Thoracic aorta (tissue), 2 donors: ENCODE measurements at places on chromosomes 6 and 20.
A peak's percentile ranks its signal among the peaks of the same experiment; 100 is the strongest.

DNA sequence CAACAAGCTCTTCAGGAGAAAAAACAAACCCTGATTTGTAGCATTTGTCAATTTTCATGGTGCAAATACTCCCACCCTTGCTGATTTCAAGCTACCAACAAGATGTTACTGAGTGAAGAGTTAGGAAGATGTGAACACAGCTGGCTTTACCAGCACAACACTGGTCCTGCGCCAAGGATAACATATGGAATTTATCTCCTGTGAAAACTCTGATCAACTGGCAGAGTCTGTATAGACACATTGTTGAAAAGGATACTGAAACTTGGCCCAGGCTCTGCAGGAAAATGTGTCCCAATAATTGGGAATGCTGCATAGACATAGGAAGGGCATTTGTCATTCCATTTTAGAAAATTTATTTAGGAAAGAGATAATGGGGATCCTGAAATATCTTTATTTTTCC, 29.0 kb downstream of the OTOR start:
- DNase-seq: no peak

DNA sequence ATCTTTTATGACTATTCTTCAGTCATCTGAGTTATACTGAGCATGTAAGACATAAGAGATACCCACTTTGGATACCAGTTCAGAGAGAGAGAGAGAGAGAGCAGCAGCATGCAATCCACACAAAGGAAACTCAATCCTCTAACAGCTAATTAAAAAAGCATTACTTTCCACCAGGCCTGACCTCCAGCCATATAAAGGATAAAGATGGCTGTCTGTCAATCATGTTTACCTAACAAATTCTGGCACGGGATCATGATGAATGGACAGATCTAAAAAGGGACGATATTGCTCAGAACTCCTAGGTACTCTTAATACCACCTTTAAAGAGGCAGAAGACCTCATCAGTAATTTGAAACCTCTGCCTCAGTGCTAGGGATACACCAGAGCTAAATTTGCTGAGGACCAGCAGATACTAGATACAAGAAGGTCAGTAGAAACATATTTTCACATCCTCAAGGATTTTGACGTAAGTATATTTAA, 159.2 kb downstream of the RPS12 start:
- no peak for DNase-seq

DNA sequence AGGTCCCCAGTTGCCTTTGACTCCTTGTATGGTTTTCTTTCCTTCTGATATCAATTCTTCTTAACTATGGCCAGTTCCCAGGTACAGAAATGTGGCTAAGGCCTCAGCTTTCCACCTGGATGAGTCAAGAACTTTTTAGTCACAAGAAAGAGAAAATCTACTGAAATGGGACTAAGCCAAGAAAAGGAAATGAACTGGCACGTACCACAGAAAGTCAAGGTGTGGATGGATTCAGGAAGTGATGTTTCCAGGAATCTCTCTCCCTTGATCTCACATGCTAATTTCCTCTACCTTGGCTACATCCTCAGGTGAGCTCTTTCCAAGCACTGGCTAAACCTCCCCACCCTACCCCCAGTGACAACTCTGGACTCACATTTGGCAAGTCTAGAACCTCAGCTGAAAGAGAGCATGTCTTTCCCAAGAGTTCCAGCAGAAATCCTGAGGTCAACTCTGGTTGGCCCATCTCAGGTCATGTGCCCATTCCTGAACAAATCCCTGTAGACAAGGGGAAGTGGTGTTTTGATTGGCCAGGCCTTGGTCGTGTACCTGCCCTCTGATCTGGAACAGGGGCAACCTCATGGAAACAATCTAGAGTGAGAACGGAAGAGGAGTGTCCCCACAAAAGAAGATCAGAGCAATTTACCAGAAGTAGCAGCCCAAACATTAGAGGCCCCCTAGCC, 205.3 kb downstream of the NFATC2 start:
- no peak for DNase-seq

DNA sequence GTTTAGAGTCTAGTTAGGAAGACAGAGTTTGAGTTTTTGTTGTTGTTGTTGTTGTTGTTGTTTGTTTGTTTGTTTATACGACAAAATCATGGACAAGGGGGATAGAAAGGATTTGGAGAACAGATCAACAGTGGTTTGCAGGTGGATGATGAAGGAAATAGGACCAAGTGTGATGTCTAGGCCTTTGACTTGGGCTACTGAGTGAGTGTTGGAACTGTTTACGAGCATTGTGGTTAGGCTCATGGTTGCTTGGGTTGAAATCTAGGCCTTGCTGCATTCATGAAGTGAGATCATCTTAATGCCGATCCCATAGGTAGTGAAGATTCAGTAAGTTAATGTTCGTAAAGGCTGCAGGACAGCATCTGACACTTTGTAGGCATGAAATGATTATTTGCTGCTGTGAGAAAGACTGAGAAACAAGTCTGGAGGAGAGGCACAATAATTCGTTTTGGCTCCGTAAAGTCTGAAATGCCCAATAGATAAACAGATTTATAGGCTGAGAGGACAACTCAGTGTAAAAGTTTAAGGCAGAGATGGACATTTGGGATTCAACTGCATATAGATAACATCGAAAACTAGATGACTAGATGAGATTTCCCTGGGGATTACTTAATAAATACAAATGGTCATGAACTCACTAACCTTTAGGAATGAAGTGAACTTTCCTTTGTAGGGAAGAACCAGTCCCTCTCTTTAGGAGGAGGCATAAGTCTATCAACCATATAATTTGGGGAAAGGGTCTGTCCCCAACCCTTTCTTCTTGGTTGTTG, 70.0 kb downstream of the HDDC2 start:
- DNase-seq: no peak

DNA sequence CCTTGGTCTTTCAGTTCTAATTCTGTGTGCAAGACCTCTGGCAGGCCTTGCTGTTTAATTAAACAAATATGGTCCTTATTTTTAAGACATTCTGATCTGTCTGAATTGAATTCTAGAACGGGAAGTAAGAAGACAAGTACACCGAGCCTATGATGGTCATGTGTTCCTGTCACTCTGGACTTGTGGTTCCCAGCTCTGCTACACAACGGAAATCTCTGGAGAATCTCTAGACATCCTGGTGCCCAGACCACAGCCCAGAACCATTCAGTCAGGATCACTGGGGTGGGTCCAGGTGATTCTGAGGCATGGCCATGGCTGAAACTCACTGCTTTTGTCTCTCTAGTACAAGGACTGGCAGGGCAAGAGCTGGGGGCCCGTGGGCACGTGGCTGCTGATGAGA, 15.9 kb upstream of the KCNK16 start:
- DNase-seq: no peak

- no peak for DNase-seq
Measured at GRCh38 chr20:19277381-19277780, 64.9 kb downstream of the SLC24A3 start.

- DNase-seq: no peak
Measured at GRCh38 chr6:26401389-26401986, 587 bp upstream of the BTN3A1 start.

GRCh38 chr6:150747155-150747554, 118.3 kb upstream of the MTHFD1L start:
- DNase-seq: no peak

DNA sequence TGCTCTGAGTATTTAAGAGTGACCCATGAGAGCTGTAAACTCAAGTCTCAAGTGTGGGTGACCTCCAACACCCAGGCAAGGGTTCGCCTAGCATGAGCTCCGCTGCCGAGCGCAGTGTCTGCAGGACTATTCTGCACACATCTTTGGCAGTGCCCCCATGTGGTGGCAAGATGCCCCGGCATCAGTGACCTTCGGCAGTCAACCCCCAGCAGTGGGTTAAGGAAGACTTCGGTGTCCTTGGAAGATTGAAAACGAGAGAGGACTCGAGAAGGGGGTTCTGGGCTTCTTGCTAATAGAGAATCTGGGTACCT, 43.1 kb downstream of the RBM38 start:
- DNase-seq: no peak

DNA sequence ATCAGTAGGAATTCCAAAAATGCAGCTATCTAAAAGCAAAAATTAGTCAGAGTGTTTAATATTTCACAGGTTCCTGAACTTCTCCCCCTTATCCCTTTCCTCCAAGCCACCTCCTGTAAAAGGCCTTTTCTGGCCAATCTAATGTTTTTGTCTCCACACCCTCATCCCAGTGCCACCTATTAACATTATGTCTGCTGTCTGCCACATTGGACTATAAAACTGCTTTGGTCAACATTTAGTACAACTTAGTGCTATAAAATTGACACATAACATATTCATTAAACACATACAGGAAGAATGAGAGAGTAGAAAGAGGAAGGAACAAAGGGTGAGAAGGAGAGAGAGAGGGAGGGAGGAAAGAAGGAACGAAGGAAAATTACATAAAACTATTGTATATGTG, 47.7 kb downstream of the MMUT start:
- DNase-seq: no peak

- no peak for DNase-seq
Measured at GRCh38 chr6:105753620-105754211, 332.4 kb upstream of the PRDM1 start.

DNA sequence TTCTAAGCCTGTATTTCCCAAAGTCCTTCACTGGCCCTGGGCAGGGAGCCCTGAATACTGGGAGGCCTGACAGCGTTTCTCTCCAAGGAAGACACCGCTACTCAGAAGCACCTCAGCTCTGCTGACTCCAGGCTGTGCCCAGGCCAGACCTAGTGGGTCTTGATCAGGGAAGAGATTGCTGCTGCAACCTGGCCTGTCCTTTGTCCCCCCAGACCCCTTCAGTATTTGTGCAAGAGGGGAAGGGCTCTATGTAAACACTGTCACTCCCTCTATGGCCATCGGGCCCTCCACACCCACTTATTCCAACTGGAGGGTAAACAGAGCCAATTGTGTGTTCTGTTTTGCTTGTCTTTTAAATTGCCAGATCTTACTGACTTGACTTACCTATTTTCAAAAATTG, 20.6 kb downstream of the PLEKHG1 start:
- no peak for DNase-seq

- no peak for DNase-seq
Measured at GRCh38 chr6:44011350-44011920, 115.8 kb downstream of the MRPL14 start.

- no peak for DNase-seq
Measured at GRCh38 chr20:3213226-3213625, 3.9 kb downstream of the ITPA start.

DNA sequence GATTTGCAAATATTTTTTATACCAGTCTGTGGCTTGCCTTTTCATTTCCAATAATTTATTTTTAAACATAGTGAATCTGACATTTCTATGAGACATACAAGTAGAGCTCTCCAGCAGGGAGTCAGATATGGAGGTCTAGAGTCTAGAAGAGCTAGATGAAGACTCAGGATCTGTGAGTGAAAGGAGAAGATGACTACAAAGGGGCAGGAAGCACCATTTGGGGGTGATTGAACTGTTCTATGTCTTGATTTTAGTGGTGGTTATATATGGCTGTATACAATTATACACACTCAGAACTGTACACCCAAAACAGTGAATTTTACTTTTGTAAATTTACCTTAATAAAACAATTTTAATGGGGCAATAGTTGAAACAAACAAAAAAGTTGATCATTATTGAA, 127.9 kb upstream of the BACH2 start:
- no peak for DNase-seq

GRCh38 chr6:88982720-88983119, 19.3 kb upstream of the RNGTT start:
- peak; percentile 77 for DNase-seq

DNA sequence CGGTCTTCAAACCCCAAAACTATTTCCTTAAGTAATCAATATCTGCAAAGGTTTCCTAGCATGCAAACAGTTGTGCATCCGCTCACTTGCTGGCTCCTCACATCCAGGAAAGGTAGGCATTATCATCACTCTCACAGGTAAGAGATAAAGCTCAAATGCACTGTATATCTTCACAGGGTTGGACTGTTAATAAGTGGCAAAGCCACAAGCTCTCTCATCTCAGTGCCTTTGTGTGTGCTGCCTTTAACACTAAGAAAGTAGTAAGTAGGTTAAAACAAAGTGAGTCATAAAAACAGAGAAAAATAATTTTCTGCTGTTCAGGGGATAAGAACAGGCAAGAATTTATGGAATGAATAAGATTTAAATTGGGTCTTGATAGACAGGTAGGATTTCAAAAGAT, 21.3 kb downstream of the MAN1A1 start:
- no peak for DNase-seq

GRCh38 chr20:63652192-63652980, 838 bp downstream of the STMN3 start:
- no peak for DNase-seq

- DNase-seq: no peak
Measured at GRCh38 chr20:59949911-59950310, 8.3 kb upstream of the CDH26 start.
